ENCODE measurements at places on chromosomes 6 and 20. TPM values are rescaled to one million over a fixed set of nuclear protein-coding genes. Genes with fewer than 3 reads are reported as not detected.

The POM121L2 gene
- total RNA-seq = not detected

The GPLD1 gene
- 12.6 TPM for total RNA-seq

The ADGB gene
- 0.94 TPM for total RNA-seq

The DSP gene
- 7.6 TPM for total RNA-seq

The SLC22A1 gene
- total RNA-seq = 1.9 TPM

The TMC2 gene
- total RNA-seq = 1.7 TPM

The TNXB gene
- total RNA-seq = 2.5 TPM

The OSER1 gene
- total RNA-seq = 35.9 TPM

The GTSF1L gene
- total RNA-seq = not detected

The HLA-DQB1 gene
- 0.16 TPM for total RNA-seq

The HSP90AB1 gene
- total RNA-seq = 440 TPM

The QRSL1 gene
- 19.7 TPM for total RNA-seq

The C6orf58 gene
- 1.4 TPM for total RNA-seq

The MCUR1 gene
- 34.6 TPM for total RNA-seq

All from occipital lobe (tissue), 3 donors.